Activated T-helper 2 cell treated with anti-CD3 and anti-CD28 coated beads, Interferon-gamma antibody, Interleukin-2, Interleukin-4, amounts not matched to agents 10 μg/mL and 5 μg/mL and 100 μg/mL, durations not matched to agents 14 hours and 24 hours and 36 hours (primary cell): ENCODE measurements at places on chromosomes 13 and 19. TPM values are rescaled to one million over a fixed set of nuclear protein-coding genes. Genes with fewer than 3 reads are reported as not detected.

Gene LHB
- 0.41 TPM in 1 of 2 replicates, not detected in the other for total RNA-seq

Gene FPR3
- total RNA-seq: not detected in 2 replicates

Gene RUVBL2
- 160 and 170 TPM in 2 replicates for total RNA-seq

Gene RFX1
- total RNA-seq: 15.7 and 17.0 TPM in 2 replicates

Gene MYADM
- 96.3 and 102 TPM in 2 replicates for total RNA-seq

Gene ZNF101
- total RNA-seq: 31.8 and 32.1 TPM in 2 replicates

Gene ZNF534
- total RNA-seq: not detected in 2 replicates

Gene ATP4A
- not detected in 2 replicates for total RNA-seq

Gene SKA3
- 29.4 and 29.6 TPM in 2 replicates for total RNA-seq

Gene ATP8B3
- total RNA-seq: 11.3 and 11.5 TPM in 2 replicates
